NCI-H1436 treated with DMSO at 0.1 percent for 48 hours (cell line): ENCODE measurements at places on chromosomes 7 and 10.

- DNase-seq = no peak
Observed at GRCh38 chr7:3010161-3010560, 33.5 kb downstream of the CARD11 start.

DNA sequence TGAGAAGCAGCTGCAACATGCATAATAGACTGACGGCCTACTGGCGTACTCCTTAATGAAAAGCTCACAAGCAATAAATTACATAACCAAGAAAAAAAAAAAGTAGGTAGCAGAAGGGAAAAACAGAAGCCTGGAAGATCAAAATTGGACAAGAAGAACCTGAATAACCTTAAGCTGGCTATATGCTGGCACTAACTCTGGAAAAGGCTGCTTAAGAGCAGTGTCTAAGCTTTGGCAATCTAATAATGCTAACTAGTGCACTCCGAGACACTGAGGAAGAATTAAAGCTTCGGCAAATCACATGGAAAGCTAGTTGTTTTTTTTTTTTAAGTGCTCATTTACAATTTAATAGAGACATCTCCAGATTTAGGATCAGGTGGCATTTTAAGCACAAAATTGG lies 441.9 kb downstream of the PARD3 start:
- DNase-seq = no peak

- DNase-seq = no peak
Observed at GRCh38 chr10:32125023-32125422, 68.8 kb upstream of the KIF5B start.

- no peak for DNase-seq
Observed at GRCh38 chr7:79732535-79732934, 279.1 kb upstream of the MAGI2 start.

DNA sequence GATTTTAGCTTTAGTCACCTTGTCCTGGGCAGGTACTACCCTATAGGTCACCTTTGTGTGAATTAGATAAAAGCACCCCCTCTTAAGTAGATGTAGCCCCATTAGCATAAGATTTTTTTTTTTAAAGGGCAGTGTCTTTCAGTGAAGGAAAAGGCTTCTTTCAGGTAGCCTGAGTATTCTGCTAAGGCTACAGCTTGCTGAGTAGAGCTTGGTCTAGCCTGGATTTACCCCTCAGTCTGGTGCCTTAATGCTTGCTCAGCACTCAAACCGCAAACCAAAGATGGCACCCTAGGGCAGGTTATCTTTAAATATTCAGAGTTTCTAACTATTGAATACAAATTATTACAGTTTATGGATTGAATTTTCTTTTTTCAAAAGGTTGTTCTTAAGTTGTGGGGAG lies 83.4 kb downstream of the GLCCI1 start:
- DNase-seq = no peak

DNA sequence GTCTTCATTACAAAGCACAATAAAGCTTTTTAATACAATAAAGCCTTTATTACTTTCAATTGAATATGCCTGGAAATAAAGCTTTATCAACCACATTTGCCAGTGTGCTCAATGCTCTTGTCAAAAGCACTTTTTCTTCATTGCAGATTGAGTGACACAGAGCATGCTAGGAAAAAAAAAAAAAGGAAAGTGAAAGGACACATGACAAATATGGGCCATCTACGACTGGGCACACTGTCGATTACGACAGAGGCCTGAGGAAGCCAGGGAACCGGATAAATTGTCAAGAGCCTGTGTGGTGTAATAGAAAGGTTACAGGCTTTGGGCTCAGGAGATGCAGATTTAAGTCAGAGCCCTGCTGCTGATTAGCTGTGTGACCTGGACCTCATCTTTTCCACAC lies 84.8 kb upstream of the LRGUK start:
- no peak for DNase-seq

- no peak for DNase-seq
Observed at GRCh38 chr10:62545160-62546066, 171.2 kb downstream of the ZNF365 start.

DNA sequence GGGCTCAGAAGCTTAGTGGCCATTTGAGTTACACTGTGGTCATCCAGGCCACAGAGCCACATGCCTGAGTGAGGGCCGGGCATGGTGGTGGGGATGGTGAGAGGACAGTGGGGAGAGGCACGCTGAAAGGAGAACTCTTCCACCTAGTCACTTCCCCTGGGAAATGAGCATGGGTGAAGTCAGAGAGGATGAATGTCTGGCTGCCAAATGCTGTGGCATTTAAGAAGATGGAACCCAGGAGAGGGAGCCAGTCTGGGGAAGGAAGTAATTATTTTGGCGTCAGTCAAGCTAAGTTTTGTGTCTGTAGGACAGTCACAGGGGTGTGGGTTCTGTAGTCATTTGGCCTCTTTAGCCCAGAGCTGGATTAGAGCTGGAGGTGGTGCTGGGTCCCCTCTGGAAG lies 86.0 kb upstream of the PODXL start:
- no peak for DNase-seq

DNA sequence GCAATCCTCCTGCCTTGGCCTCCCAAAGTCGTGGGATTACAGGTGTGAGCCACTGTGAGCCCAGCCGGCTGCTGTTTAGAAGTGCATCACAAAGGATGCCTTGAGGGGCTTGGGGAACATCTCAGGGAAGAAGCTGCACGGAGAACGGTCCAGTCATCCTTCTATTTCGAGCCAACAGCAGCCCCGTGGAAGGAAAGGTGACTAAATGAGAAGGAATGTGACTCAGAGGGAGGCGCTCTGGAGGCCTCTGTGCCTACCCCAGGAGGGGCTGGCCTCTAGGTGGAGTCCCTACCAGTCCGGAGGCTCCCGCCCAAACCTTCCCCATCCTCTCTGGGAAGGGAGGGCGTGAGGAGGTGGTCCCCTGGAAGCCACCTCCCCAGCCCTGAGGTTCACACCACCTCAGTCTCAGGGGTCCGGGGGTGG lies 76.2 kb downstream of the CTBP2 start:
- no peak for DNase-seq

GRCh38 chr10:27660711-27661110 lies 84.9 kb downstream of the MKX start:
- DNase-seq = no peak

DNA sequence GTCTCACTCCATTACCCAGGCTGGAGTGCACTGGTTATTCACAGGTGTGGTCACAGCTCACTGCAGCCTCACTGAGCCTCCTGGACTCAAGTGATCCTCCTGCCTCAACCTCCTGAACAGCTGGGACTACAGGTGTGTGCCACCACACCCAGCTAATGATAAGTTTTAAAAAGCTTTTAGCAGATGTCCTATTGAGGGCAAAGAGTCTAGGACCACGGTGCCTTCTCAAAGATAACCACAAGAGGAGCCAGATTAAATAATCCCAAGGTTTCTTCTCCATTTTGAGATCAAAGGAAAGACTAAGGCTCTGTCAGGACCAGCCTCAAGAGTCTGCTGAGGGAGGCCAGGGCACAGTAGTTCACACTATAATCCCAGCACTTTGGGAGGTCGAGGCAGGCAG lies 4.7 kb downstream of the ATP5MF start:
- no peak for DNase-seq

- DNase-seq = no peak
Observed at GRCh38 chr7:107076781-107077698, 32.5 kb downstream of the PRKAR2B start.

DNA sequence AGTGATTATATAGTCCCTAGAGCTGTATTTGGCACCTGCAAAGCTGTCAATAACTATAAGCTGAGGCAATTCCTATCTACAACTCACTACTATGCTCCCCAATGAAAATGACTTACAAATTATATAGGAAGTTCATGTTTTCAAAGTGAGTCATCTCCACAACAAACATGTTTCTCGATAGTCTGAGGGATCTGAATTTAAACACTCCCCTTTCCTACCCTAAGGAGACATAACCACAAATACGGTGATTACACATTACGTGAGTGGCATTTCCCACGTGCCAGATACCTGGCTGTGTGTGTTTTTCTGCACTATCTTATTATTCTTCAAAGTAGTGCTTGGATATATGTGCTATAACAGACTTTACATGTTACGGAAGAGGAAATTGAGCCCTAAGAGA lies 122.5 kb upstream of the C1QL3 start:
- DNase-seq = no peak

DNA sequence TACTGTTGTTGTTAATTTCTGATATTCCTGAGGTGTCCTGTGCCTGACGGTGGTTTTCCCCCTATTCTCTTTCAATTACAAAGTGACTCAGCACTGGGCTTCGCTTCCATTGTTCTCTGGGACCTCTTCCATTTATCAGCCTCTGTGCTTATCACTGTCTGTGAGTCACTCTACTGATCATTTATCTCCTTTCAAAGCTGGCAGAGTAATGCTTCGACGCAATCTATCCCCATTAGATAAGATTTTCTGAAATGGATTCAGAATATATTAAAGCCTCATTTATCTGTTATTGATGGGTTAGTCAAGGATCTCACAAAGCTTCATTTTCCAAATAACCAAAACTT lies 679.2 kb downstream of the SDK1 start:
- DNase-seq = no peak

- no peak for DNase-seq
Observed at GRCh38 chr10:106395041-106395749, 769.3 kb downstream of the SORCS1 start.

DNA sequence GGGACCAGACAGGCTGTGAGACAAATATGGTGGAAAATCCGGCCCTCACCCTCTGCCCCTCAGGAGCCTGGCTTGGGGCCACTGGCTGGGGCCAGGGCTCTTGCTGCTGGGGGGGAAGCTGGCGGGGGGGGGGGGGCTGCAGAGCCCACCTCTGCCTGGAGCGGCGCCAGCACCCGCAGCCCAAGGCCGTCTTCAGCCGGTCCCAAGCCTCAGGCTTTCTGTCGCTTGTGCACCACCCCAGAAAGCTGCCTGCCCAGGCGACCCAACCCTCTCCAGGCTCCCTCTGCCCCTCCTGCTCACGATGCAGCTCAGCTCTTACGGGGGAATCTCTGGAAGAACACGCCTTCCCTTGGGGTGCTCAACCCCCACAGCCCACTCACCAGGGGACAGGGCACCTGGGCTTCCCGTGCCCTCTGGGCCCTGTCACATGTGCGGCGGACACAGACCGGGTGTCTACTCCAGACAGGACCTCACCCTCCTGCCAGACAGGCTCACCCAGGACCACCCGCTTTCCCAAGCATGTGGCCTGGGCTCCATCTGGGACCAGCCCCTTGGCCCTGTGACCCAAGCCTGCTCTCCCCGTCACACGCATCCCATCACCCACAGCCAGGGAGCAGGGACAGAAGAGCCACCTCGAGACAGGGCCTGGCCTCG lies 43.9 kb downstream of the DPYSL4 start:
- no peak for DNase-seq

DNA sequence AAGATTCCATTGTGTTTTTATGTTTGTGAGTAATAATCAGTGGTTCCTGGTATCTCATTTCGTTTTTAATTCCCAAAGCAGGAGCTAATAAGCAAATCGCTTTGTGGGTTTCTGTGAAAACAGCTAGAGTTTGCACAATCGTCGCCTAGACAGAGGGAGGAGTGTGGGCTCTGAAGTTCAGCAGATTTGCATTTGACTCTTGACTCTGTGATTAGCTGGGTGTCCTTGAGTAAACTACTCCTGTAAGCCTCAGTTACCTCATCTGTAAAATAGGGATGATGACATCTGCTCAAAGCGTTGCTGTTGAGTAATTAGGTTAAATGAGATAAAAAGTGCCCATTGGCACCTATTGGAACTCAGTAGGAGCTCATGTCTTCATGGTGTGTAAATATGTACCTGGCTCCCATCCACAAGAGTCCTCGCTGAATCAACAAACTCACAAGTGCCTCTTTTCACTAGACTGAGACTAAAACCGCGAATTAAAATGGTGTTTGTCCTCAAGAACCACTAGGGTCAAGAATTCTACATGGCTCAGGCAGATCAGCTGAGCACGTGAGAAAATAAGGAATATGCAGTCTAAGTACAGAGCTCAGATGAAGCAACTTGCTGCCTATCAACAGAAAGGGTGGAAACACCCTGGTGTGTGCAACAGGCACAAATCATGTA lies 385.8 kb upstream of the C7orf33 start:
- DNase-seq = peak; percentile 16

GRCh38 chr10:17273403-17273802 lies 45.4 kb downstream of the VIM start:
- DNase-seq = no peak

DNA sequence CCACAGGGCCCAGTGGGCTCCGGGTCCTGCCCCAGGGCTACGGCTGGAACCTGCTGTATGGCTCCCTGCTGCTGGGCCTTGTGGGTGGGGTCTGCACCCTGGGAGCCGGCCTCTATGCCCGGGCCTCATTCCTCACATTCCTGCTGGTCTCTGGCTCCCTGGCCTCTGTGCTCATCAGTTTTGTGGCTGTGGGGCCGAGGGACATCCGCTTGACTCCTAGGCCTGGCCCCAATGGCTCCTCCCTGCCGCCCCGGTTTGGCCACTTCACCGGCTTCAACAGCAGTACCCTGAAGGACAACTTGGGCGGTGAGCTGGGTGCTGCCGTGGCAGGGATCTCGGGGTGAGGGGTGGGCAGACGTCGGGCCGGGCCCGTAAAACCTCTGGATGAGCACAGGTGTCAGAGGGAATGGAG lies 4.4 kb downstream of the SLC12A9 start:
- DNase-seq = no peak

- DNase-seq = no peak
Observed at GRCh38 chr10:103917302-103918052, 507 bp downstream of the STN1 start.
